ENCODE measurements at places on chromosomes 1 and 21. TPM values are rescaled to one million over a fixed set of nuclear protein-coding genes. Genes with fewer than 3 reads are reported as not detected.

GRCh38 chr21:37683396-37684114 lies 232.7 kb downstream of the KCNJ6 start:
- no peak for DNase-seq

DNA sequence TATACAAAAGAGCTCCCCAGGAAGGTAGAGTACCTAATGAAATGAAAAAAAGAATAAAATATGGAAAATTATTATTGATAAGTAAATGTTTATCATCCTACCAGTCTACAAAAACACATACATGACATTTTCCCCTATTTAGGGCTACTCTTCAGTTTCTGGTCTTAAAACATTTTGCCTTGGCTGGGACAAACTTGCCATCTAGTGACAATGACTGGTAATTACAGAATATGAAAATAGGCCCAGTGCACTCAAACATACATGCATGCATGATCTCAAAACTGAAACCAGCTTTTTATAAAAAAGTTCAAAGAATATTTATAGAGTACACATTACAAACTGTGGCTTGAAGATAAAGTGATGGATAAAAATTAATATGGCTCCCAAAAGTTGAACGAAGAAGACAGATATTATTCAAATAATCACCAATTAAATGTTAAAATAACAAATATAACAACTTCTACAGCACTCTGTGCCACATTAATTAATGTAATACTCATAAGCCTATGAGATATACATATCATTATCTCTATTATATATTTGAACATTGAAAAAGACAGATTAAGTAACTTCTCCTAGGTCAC lies 10.5 kb upstream of the RNPC3 start:
- peak; percentile 45 for DNase-seq

DNA sequence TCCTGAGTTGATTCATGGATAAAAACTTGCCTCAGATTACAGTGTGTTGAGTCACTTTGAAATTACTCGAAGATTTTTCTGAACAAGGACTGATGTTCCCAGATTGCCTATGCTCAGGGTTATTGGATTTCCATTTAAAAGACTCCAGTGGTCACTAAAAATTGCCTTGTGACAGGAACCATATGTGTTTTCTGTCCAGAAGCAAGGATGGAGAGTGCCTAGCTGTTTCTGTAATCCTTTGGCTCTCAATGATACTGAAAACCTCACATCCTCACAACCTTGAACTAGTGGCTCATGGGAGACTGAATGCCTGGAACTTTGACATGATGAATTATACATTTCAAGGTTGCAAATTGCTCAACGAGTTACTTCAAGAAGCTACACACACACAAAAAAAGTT lies 1271.8 kb downstream of the BRINP3 start:
- no peak for DNase-seq

- DNase-seq = no peak
These were observed 30.1 kb downstream of the TNFRSF1B start for GRCh38 chr1:12196641-12197482.

DNA sequence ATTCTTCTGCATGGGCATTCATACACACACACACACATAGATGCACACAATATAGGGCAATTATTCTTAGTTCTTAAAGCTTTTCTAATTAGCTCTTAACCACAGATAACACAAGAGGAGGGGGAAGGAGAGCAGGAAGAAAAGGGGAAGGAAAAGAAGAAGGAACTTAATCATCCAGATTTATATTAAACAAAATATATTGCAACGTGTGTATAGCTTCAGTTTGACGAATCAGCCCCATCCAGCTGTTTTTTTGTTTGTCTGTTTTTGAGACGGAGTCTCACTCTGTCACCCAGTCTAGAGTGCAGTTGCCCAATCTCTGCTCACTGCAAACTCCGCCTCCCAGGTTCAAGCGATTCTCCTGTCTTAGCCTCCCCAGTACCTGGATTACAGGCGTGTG lies 21.7 kb upstream of the ANKRD13C start:
- no peak for DNase-seq

- no peak for DNase-seq
These were observed 18.1 kb downstream of the KIAA0040 start for GRCh38 chr1:175174309-175175102.

DNA sequence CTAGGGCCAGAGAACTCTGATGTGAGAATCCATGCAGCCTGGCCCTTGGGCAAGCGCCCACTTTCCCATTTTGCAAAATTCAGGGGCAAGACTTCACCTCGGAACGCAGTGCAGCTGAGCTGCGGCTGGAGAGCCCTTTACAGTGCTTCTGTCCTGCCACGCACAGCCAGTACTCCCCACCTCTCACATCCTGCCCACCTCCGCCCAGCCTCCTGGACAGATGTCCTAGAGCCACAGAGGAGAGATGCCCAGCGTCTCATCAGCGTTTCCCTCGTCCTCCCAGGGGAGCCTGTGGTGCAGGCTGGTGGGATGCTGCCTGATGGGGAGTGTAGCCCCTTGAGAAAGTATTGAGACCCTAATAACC lies 29.6 kb downstream of the RUNX3 start:
- DNase-seq = no peak

GRCh38 chr1:105914403-105914802 lies 1142.1 kb upstream of the PRMT6 start:
- peak; percentile 0 for DNase-seq

DNA sequence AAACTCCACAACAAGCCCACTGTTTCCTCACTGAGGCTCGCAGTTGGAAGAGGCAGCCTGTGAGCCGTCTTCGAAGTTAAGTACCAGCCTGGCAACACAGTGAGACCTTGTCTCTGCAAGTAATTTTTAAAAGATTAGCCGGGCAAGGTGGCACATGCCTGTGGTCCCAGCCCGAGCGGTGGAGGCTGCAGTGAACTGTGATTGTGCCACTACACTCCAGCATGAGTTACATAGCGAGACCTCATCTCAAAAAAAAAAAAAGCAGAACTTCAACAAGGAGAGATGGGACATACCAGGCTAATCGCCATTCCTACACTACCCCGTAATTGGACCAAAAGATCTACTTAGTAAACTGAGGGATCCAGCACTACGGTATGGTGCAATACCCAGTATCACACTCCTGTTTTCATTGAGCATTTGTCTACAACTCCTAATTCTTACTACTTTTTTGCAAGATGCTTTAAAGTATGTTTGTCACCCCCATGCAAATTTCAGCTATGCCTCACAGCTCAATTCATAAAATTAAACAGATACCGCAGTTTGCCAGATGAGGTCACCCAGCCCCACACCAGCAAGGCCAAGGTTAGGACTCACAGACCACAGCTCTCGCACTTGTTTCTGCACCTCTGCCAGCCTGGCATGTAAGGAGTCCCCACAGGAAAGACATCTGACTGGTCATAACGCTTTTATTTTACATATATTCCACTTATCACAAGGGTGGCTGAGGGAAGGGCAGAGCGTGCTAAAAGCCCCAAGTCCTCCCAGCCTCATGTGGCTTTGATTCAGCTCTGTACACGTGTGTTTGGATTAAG lies 21.0 kb downstream of the SDE2 start:
- no peak for DNase-seq

GRCh38 chr1:71836904-71837303 lies 445.4 kb downstream of the NEGR1 start:
- no peak for DNase-seq

DNA sequence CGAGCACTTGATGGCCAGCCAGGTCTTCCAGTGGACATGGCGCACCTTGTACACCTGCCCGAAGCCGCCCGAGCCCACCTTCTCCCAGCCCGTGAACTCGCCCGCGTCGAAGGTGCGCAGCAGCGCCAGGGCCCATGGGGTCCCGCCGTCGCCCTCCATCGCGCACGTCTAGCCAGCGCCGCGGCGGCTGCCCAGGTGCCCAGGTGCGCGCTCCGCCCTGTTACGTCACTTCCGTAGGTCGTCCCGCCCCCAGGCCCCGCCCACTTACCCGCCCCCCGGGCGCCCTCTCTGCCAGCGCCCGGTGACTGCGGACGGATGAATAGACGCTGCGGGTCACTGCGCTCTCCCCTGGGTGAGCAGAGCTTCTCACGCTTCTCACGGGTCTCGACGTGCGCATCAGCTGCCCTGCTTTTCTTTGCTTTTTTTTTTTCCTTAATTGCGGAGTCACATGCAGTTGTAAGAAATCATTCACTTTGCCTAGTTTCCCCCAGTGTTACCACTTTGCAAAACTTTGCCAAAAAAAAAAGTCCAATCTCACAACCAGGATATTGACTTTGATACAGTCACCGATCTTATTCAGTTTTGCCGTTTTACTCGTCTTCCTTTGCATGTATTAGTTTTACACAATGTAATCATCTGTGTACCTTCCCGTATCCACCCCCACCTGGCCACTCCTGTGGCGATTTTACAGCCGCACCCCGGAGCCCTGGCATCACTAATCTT lies at the start of gene RIPK4:
Gene RIPK4 (minus strand): TSS at position 170 of the 723 bp plus-strand sequence. CDS start 11 bp downstream, at position 159.
- peak; percentile 62 for DNase-seq

GRCh38 chr1:145795257-145795881 lies 28.5 kb downstream of the RNF115 start:
- DNase-seq = no peak

GRCh38 chr1:58189453-58189852 lies 357.1 kb downstream of the OMA1 start:
- no peak for DNase-seq

- no peak for DNase-seq
These were observed 224.8 kb upstream of the KCNK2 start for GRCh38 chr1:214857716-214858115.

- DNase-seq = peak; percentile 34
These were observed 143.7 kb upstream of the ETS2 start for GRCh38 chr21:38661889-38662568.

DNA sequence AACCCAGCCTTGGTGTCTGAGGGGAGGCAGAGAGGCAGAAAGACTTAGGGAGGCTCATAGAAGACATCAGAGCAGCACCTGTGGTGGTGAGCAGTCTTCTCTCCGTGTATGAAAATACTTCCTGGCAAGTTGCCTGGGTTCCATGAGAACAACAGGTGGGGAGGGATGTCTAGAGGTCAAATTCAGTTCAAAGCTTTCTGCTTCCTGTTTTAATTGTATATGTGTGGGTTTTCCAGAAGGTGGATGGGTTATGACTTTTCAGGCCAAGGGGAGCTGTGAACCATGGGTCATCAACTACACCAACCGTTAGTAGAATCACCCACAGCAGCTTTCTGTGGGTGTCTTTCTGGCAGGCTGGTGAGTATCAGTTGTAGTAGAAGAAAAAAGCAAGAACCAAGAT lies 4.1 kb upstream of the FCRL2 start:
- DNase-seq = no peak

DCST2 gene
- 1.7 TPM for polyA plus RNA-seq

PLA2G2C gene
- 0.06 TPM for polyA plus RNA-seq

FAM177B gene
- 0.61 TPM for polyA plus RNA-seq

TIAM1 gene
- 48.2 TPM for polyA plus RNA-seq

ATAD3B gene
- polyA plus RNA-seq = 23.5 TPM

OR2G3 gene
- not detected for polyA plus RNA-seq

ADGRL4 gene
- 13.1 TPM for polyA plus RNA-seq

PRRX1 gene
- 3.4 TPM for polyA plus RNA-seq

CYP4A11 gene
- 0.08 TPM for polyA plus RNA-seq

INTS7 gene
- polyA plus RNA-seq = 20.0 TPM

Measured in right lung (tissue), 10 donors.